ENCODE measurements at places on chromosomes 1 and 21.

DNA sequence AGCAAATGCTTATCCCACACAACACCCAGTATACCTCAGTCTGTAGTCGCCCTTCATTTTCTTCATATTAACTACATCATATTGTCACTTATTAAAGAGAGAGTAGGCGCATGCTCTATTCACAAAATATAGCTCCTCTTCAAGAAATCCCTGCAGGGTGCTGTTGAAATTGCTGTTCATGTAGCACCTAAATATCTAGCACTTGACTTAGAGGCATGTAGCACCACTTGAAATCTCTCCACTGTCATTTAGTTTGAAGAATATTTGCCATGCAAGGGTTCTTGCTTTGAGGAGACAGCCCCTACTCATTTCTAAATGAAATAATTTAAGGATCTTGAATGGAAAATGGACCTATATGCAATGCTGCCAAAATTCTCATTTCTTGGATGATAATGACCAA lies 20.9 kb upstream of the LRRC8B start:
- DNase-seq: no peak

DNA sequence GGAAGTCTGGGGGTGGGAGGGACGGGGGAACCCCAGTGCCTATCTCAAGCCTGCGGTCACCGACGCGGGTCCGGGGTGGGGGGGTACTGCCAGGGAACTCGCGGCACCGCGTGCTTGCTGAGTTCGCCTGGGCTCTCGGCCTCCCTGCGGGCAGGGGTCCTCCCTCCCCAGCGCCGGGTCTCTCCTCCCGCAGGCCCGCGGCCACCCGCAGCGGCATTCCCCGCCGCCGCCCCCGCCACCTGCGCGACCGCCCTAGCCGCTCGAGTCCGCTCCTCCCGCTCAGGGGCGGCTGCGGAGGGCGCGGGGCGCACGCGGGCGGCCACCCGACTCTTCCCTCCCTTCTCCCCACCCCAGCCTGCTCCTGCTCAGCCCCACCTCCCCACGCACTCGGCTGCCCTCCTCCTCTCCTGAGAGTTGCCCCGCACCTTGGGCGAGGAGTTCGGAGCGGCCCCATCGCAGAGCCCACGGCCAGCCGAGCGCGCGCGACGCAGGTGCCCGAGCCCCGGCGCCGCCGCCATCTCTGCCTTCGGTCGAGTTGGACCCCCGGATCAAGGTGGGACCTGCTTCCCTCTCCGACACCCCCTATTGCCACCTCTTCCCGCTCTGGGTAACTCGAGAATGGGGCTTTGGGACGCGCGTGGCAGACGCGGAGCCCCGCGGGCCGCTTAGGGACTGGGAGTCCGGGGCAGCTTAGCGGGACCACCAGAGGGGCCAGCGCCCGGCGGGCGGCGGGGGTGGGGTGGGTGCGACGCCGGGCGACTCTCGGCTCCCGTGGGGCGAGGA lies 105.0 kb downstream of the LEPR start:
- no peak for DNase-seq

DNA sequence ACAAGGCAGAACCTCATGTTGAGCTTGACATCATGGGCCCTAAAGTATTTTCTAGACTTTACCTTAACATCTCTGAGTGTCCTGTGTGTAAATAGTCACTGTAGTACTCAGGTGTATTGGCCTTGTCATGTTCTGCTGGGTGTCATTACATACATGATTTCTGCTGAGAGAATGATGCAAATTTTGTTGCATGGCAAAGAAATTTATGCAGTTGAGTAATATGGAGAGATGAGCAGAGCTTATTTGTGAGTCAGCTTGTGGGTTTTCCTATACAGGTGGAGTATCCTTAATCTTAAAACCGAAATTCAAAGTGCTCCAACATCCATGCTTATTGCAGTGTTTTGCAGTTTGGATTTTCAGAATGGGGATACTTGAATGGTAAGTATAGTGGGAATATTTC lies 36.6 kb downstream of the RGL1 start:
- DNase-seq: no peak

- no peak for DNase-seq
Measured at GRCh38 chr1:107389410-107390396, 248.9 kb downstream of the NTNG1 start.

DNA sequence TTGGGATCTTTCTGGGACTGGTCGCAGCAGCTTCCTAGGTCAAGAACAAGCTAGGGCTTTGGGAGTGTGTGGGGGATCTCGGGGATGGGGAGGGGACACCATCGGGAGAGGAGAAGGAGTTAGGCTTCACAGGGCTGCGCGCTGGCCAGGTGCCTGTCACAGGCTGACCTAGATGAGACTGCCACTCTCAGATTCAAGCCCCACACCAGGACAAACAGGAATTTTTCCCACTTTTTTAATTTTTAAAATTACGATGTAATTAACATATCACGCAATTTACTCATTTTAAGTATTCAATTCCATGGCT lies 180.6 kb downstream of the CAMTA1 start:
- no peak for DNase-seq
